ENCODE measurements at places on chromosomes 4 and X. TPM values are rescaled to one million over a fixed set of nuclear protein-coding genes. Genes with fewer than 3 reads are reported as not detected.

Gene CHRDL1
- 1.7 TPM for total RNA-seq

Gene CSAG3
- not detected for total RNA-seq

GRCh38 chr4:15339737-15340136 is 88.1 kb upstream of the C1QTNF7 start:
- ATAC-seq: no peak

DNA sequence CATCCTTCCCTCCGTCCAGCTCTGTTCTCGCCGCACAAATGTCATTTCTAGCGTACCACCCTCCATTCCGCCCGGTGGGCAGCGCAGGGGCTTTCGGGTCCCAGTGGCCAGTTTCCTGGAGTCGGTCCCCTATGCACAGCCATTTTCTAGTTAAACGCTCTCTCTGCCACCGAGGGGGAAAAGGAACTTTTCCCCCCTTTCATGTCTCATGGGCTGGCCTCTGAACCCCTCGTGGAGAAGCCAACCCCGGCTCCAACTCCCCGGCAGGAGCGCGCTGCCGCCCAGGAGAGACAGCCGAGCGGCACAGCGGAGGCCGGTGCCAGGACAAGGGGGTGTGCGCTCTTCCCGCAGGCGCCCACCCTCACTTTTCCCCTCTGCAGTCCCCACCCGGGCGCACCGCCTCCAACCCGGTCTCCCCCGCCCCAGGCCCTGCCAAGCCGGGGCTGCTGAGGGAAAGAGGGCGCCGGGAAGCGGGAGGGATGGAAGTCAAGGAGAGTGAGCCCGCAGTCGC is 662 bp downstream of the APBB2 start:
- peak; percentile 1 for ATAC-seq

GRCh38 chrX:43266487-43266886 is 389.6 kb upstream of the MAOA start:
- no peak for ATAC-seq

GRCh38 chrX:131202766-131203165 is 86.3 kb downstream of the IGSF1 start:
- ATAC-seq: no peak

DNA sequence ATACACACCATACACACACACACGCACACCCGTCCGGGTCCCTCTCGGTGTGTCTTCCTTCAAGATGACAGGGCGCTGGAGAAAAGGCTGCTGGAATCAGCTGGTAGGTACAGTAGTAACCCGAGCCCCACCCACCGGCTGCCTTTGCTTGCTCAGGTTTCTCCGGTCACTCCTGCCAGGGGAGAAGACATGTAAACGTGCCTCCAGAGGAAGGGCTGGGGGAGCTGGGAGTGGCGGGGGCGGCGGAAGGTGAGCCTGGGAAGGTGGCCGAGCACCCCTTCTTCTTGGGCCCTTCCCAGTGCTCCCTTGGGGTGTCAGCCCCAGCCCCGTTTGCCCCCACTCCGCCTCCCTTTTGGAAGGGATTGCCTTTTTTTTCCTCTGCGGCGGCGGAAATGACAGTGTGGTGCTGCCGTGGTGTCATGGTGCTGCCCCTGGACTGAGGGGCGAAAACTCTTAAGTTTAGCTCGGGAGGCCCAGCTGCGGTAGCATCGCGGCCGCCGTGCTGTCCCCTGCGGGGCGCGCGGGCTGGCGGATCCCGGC is at the start of gene MID2:
MID2 (plus strand) TSS at position 169 of the 540 bp plus-strand sequence. CDS start 561 bp downstream, outside the sequence.
- peak; percentile 87 for ATAC-seq

DNA sequence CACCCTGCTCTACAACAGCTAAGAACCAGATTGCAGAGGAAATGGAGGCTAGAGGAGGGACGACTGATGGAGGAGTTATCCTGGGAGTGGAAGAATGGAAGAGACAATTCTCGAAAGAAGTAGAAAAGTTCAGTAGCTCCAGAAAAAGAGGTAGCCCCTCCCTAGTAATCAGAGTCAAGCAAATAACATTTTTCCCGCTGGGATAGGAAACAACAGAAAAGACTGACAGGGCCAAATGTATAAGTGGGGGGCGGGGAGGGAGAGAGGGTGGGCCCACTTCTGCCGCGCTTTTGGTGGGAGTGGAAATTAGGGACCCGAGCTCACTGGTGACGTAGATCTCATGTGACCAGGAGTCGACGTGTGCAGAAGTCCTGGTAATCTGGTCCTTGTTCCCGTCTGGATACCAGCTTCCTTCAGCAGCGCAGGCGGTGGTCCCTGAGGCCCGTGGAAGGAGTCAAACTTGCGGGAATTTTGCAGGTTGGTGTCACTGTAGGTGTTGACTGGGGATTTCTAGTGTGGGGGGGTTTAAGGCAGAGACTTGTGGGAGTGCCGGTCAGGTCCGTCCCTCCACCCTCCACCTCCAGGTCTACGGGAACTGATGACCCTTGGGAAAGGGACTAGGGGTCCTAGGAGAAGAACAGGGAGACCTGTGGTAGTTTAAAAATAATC is at the start of gene TCEAL9:
TCEAL9 (plus strand) TSS at position 377 of the 669 bp plus-strand sequence. CDS start 1,179 bp downstream, outside the sequence.
- peak; percentile 67 for ATAC-seq

DNA sequence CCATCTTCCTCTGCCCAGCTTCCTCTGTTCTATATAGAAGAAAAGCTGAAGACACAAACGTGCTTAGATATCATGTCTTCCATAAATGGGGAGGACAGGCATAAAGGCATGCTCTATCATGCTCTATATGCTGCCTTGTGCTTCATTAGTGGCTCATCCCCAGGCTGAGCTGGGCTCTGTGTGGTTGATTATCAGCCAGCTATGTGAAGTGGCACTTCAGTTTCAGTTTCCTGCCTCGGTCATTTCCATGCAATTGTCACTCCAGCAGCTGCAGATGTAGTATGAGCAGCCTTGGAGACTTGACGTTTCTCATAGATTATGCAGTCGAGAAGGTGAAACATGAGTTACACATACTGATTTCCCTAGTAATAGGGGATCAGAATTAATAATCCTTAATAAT is 106.2 kb downstream of the SYTL5 start:
- ATAC-seq: no peak

- ATAC-seq: no peak
These were observed 230.8 kb downstream of the PCDH10 start for GRCh38 chr4:133379681-133380438.

Gene CCSER1
- total RNA-seq: 1.2 TPM

DNA sequence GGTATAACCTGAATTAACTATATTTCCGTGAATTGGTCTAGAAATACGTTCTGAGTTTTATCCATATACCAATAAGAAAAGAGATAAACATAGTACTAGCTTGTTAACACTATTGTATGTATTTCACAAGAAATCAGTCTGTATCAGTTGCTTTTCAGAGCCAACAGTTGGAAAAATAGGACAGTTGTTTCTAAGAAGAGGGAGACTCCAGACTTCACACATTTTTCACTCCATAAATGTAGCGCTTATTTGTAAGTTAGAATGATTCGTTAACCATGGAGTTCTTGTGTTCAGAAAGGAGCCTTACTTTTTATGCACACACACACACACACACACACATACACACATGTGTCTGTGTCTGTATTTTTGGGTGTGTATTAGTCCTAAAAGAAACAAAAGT is 376.7 kb upstream of the SMIM31 start:
- ATAC-seq: no peak

GRCh38 chr4:100979736-100980135 is 367.6 kb downstream of the PPP3CA start:
- ATAC-seq: no peak

GRCh38 chrX:574830-575229 is 55.8 kb upstream of the SHOX start:
- ATAC-seq: no peak

DNA sequence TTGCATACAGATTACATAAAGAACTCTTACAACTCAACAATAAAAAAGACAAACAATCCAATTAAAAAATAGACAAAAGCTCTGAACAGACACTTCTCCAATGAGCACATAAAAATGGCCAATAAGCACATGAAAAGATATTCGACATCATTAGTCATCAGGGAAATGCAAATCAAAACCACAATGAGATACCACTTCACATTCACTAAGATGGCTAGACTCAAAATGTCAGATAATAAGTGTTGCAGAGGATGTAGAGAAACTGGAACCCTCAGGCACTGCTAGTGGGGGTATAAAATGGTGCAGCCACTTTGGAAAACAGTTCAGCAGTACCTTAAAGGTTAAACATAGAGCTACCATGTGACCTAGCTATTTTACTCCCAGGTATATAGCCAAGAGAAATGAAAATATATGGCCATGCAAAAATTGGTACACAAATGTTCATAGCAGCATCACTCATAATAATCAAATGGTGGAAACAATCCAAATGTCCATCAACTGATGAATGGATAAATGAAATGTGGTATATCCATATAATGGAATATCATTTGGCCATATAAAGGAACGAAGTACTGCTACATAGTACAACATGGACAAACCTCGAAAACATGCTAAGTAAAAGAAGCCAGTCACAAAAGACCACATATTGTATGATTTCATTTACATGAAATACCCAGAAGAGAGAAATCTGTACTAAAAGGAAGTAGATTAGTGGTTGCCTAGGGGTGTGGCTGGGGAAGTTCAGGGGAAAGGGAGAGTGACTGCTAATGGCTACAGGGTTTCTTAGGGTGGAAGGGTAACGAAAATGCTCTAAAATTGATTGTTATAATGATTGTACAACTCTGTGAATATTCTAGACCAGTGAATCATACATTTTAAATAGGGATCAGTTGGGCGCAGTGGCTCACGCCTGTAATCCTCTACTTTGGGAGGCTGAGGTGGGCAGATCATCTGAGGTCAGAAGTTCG is 29.4 kb downstream of the SASH3 start:
- no peak for ATAC-seq

Gene STATH
- total RNA-seq: not detected

Gene TMPRSS11F
- 12.4 TPM for total RNA-seq

DNA sequence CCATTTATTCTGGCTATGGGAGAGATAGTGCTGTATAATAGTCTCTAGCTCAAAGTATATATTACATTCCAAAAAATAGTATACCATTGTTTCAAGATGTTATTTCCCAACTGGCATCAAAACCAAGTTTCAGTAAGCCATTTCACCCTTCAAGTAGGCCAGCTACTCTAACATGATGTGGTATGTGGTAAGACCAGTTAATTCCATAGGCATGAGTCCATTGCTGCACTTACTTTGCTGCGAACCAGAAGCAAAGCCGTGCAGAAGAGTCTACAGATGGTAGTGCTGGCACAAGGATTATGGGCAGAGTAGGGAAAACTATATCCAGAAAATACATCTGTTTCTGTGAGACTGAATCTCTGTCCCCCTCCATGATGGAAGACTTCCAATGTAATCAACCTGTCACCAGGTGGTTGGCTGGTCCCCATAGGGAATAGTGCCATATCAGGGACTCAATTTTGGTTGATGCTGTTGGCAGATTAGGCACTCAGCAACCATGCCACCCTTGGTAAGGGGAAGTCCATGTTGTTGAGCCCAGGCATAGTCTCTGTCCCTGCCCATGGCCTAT is 49.8 kb upstream of the HSD17B10 start:
- peak; percentile 51 for ATAC-seq

DNA sequence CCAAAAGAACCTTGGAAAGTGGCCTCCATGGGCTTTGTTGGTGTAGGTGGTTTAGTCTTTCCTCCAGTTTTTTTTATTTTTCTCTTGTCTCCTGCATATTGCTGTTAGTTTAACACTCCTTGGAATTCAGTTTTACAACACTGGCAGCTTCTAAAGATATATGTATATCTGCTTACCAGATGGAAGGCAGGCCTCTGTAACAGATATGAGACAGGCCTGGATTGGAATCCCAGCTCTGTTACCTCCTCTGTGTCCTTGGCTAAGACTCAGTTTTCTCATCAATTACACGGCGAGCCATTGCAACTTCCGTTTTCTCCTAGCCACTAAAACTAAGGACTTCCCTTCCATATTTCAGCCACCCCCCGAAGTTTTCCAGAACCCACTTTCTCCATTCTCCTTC is 133.4 kb upstream of the SMAD1 start:
- ATAC-seq: no peak

GRCh38 chr4:159174645-159175084 is 71.8 kb downstream of the RAPGEF2 start:
- no peak for ATAC-seq

Gene TBC1D9
- total RNA-seq: 11.5 TPM

Gene HMX1
- not detected for total RNA-seq

DNA sequence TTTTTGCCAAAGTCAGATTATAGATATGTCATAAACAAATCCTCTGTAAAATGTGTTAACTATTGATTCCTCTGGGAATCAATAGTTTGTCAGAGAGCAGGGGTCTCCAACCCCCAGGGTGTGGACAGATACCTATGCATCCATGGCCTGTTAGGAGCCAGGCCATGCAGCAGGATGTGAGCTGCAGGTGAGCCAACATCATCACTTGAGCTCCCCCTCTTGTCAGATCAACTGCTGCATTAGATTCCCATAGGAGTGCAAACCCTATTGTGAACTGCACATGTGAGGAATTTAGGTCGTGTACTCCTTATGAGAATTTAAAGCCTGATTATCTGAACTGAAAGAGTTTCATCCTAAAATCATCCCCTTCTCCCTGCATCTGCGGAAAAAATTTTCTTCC is 1365.4 kb downstream of the ARAP2 start:
- no peak for ATAC-seq

DNA sequence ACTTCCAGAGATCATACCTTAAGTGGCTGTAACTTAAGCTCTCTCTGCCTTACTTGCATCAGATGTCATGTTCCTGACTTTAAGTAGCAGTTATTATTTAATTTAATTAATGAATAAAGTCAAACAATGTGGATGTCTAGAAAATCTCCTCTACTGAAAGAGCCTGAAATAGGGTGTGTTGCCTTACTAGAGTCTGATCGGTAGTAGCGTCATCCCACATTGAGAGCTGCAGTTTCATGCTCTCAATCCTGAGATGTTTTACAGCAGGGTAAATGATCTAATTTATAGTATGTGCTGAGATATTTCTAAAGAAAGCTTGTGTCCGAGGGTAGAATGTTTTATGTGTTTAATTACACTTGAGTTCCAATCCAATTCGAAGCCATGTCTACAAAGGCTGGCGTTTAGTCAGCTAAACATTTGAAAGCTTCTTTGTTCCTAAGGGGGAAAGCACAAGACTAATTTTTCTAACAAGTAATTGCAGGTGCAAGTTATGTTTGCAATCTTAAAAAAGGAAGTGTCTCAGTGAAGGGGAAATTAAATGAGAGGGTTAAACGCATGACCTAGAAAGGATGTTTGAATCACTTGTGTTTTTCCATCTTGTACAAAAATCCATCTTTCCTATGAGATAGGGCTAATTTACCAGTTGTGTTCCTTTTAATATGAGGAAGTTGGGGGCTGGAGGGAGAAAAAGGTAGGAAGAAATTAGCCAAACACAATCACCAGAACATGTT is 391.0 kb upstream of the MAGEB2 start:
- ATAC-seq: no peak

Data from esophagus mucosa (tissue), 1 donor.